ENCODE measurements at places on chromosomes 6 and 20.

DNA sequence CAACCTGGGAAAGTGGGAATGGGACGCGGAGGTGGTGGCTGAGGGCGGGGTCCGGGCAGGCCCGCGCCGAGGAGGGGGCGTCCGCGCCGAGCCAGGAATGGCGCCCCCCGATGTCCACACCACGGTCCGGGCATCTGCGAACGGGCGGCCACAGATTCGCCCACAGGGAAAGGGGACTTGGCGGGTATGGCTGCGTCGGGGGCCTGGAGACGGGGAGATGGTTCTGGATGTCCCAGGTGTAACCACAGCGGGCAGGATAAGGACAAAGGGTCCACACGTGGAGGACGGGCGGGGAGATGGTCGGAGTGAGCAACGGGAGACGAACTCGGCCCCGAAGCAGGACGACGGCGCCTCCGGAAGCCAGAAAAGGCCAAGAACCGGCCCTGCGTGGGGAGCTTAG, 124.6 kb downstream of the WDR27 start:
- DNase-seq: no peak

- DNase-seq: no peak
These were observed 425.4 kb upstream of the HTR1E start for GRCh38 chr6:86511962-86512361.

DNA sequence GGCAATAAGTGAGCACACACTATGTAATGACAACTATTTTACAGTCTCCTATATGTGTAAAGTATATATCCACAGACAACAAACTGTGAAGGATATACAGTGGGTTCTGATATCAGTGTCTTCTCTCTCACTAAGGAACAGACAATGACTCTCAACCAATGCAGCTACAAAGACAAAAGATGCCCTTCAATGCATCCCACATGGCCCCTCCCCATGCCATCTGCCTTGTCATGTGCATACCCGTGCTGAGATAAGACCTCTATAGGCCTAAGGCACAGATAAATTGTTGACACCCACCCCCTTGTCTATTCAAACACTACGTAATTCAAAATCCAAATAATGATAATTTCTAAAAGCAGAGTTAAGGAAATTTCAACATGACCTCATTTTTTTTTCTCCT, 1123.5 kb upstream of the MAP3K7 start:
- no peak for DNase-seq

DNA sequence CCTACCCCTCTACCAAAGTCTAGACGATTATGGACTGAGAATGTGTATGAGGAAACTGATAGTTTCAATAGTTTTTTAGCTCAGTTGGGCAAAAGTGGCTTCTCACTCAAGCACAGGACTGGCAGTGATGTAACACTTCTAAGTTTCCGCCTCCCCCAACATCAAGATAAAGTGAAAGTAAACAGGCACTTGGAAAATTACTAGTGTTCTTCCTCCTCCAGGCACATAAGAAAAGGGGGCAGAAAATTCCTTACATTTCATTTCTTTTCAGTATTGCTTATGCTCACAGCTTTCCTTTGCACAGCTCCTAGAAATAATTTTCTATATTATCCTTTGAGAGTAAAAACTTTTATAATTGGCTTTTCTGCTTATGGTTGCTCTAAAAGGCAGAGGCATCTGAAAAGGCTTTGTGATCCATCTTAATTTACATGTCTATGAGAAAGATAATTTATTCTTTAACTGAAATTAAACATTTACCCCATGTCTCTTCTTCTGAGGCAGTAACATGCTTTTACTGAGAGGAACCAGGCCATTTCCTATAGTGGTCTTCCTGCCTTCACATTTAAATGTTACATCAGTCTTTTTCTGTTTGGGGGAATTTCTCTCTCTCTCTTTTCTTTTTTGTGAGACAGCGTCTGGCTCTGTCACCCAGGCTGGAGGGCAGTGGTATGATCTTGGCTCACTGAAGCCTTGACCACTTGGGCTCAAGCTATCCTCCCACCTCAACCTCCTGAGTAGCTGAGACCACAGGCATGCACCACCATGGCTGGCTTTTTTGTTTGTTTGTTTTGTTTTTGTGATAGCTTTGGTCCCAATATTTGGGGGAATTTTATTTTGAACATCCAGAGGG, 65.0 kb upstream of the EEF1A1 start:
- DNase-seq: peak; percentile 42

Data from activated T-cell treated with anti-CD3 and anti-CD28 coated beads for 4 hours (primary cell).